ENCODE measurements at places on chromosomes 2 and 18. TPM values are rescaled to one million over a fixed set of nuclear protein-coding genes. Genes with fewer than 3 reads are reported as not detected.
A peak's percentile ranks its signal among the peaks of the same experiment; 100 is the strongest.

DNA sequence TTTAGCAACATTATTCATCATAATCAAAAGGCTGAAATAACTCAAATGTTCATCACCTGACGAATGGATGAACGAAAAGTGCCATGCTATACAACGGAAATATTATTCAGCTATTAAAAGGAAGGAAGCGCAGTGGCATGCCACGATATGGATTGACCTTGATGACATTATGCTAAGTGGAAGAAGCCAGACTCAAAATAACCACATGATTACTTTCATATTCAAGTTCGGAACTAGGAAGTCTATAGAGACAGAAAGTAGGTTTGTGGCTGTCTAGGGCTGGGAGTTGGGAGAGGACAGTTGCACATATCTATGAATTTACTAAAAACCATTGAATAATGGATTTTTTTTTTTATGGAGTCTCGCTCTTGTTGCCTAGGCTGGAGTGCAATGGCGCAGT lies 13.4 kb upstream of the PDIA6 start:
- no peak for DNase-seq

Gene NAT8
- not detected for total RNA-seq

- DNase-seq: no peak
Measured at GRCh38 chr2:16114836-16115235, 174.5 kb downstream of the MYCN start.

Gene TDRD15
- not detected for total RNA-seq

Gene IL1RN
- total RNA-seq: 0.83 TPM

Gene CD8B
- total RNA-seq: 4.3 TPM

DNA sequence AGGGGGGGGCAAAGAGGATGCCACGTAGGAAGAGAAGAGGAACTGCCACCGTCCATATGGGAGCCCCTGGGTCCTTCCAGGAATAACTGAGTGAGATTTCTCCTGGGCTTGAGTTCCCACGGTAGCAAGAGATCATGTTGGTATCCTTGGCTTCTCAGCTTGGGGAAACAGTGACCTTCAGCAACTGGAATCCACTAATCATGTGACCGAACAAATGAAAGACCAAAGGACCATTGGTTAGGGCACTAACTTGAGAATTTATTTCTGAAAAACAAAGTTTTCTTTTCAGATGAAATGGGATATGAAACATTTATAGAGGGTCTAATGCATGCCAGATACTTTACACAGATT lies 259.4 kb upstream of the ID2 start:
- no peak for DNase-seq

Gene FABP1
- 3.0 TPM for total RNA-seq

Gene PARD3B
- total RNA-seq: 24.2 TPM

DNA sequence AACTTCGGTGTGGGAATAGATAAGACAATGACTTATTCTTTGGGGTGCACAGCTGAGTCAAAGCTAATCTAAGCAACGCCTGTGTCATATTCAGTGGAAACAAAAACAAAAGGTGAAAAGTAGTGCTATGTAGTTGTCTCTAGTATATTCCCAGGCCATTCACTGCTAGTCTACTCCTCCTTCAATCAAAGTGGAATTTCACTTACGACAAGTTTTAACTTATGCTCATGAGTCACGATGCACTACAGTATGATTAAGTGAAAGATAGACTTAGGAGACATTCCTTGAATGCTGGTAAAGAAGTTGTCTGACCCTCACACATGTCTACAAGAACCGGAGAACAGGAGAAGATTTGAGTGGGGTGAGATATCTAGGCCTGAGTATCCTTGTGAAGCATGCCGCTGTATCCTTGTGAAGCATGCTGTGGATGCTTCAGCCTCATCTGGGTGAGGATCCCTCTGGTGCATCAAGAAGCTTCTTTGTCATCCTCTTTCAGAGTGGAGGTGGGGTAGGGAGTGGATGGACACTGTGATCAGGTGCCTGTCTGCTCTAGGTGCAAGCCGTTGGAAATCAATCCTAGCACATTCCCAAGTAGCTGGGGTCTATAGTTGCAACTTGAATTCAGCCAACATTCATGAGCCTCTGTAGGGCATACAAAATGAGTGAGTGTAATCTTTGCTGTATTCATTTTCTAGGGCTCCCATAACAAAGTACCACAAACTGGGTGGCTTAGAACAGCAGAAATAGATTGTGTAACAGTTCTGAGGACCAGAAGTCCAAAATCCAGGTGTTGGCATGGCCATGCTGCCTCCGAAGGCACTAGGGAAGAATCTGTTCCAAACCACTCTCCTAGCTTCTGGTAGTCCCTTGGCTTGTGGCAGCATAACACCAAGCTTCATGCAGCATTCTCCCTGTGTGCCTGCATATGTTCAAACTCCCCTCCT lies 173.5 kb upstream of the FN1 start:
- no peak for DNase-seq

GRCh38 chr2:96251721-96252292 lies 14.0 kb downstream of the TMEM127 start:
- DNase-seq: no peak

DNA sequence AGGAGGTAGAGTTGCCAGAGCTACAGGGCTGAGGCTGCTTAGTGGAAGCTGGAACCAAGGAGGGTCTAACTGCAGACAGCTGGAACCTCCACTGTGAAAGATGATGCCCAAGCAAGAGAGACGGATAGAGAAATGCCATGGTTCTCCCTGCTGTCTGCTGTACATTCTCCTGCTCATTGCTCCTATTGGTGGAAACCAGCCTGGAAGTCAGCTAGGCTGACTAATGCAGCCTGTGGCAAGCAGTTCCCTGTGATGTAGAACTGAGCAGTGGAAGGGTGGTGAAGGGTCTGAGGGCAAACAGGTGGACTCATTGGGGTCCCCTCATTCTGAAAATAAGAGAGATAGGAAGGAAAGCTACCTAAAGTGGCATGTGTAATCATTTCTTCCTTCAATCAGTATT lies 563.6 kb downstream of the SLC4A3 start:
- DNase-seq: no peak

- DNase-seq: no peak
Measured at GRCh38 chr2:96116424-96116878, at the start of gene ADRA2B. ADRA2B (minus strand) TSS chr2:96116571; CDS start chr2:96116149, 422 bp downstream.

GRCh38 chr2:101777337-101777736 lies 79.8 kb downstream of the MAP4K4 start:
- peak; percentile 47 for DNase-seq

DNA sequence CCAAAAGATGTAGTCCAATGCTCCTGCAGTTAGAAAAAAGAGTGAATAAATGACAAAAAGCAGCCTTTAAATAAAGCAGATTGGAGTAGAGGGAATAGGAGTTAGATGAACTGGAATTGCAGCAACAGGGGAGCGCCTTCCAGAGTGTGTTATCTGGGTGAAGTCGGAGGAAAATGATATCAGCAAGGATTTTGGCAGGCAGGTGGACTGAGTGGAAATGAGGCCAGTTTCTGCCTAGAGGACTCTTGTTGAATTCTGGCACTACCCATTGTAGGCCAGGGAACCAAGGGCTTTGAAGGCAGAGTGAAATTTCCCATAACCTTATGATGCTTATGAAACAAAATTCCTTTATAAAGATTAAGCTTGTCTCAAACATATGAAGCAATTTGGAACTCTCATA lies 59.8 kb downstream of the AKAIN1 start:
- no peak for DNase-seq

DNA sequence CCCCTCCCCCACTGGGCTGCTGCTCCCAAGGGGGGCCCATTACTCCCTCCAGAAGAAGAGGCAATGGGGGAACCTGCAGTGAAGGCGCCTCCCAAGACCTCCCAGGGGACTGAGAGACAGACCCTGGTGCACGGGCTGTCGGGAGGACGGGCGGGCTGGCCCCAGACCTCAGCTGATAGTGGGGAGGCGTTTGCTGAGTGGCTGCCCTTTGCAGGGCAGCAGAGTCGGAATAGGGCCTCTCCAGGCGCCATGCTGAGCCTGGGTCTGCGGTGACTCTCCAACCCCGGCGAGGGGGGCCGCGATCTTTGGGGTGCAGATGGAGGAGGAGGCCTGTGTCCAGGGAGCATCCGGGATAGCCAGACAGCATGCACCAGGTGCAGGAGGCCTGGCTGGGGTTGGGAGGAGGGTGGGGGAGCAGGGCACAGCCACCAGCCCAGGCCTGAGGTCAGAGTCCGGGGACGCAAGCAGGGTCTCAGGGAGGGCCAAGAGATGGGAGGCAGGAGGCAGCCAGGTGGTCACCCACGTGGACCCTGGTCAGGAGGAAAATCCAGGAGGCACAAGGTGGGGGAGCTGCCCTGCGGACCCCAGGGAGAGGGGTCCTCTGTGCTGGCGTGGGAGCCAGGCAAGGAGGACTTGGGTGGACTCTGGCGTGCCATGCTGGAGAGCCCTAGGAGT lies 11.0 kb downstream of the CROCC2 start:
- no peak for DNase-seq

DNA sequence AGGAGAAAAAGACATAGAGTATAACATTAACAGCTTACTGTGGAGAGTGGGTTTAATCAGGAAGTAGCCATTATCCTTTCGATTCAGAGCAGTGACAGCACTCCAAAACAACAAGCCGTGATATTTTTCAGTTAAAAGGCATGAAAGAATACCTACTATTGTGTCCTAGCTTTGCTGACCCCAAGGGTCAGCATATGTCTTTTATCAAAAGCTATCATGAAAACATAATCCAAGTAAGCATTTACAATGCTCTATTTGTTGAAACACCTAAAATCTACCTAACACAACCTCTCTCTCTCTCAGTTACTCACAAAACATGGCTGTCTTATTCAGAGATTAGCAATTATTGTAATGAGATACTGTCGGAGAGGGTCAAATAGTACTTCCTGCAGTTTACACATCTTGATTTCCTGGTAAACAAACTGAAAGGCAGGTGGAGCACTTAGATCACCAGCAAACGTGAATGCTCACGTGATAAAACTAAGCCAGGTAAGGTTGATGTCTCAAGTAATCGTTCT lies 100.0 kb downstream of the BAZ2B start:
- no peak for DNase-seq

DNA sequence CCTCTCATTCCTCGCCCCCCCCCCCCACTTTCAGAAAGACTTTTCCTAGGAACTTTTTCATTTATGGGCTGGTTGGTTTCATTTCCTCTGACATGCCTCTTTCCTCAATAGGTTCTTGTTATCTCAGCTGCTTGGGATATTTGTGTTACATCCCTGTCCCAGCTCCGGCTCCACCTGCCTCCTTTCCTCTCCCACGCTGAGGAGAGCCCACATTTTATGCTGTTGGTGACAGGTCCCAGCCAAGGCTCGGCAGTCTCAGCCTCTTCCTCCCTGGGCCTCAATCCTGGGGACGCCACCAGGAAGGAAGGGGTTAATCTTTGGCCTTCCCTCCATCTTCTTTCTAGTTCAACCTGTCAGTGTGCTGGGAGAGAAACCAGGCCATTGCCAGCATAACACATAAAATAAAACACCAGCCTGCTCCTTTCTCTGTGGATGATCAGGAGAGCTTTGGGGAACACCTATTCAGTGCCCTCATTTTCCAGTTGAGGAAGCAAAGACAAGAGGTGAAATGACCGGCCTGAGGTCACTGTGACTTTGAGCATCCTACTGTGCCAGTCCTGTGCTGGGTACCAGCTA lies 216.9 kb upstream of the TNP1 start:
- DNase-seq: no peak

Gene ADGRF3
- total RNA-seq: not detected

All from esophagus muscularis mucosa (tissue), 4 donors.